Muscle of leg (tissue), 16 donors: ENCODE measurements at places on chromosomes 13 and 19. TPM values are rescaled to one million over a fixed set of nuclear protein-coding genes. Genes with fewer than 3 reads are reported as not detected.

The PPP1R12C gene
- total RNA-seq: 59.9 TPM

The ZNF442 gene
- total RNA-seq: 4.7 TPM

The JAK3 gene
- 1.5 TPM for total RNA-seq

The R3HDM4 gene
- total RNA-seq: 13.1 TPM

The KCNC3 gene
- 0.13 TPM for total RNA-seq

The KLK1 gene
- not detected for total RNA-seq

The ZNF582 gene
- total RNA-seq: 5.3 TPM

The MOB3A gene
- total RNA-seq: 7.4 TPM

The ZNF506 gene
- total RNA-seq: 21.7 TPM

The INTS6 gene
- total RNA-seq: 27.7 TPM

The RDH13 gene
- 11.5 TPM for total RNA-seq

The CEACAM7 gene
- not detected for total RNA-seq

The TRAPPC5 gene
- total RNA-seq: 88.8 TPM

The ANGPTL8 gene
- 0.44 TPM for total RNA-seq

The ADPRHL1 gene
- total RNA-seq: 212 TPM

The RNF225 gene
- total RNA-seq: not detected

The C19orf12 gene
- 21.6 TPM for total RNA-seq

The SSC5D gene
- 20.0 TPM for total RNA-seq

The THSD1 gene
- total RNA-seq: 20.7 TPM

The FUZ gene
- total RNA-seq: 14.6 TPM

The CHST8 gene
- total RNA-seq: 0.22 TPM

The CCNA1 gene
- total RNA-seq: 0.75 TPM

The ACER1 gene
- total RNA-seq: not detected

The CGB1 gene
- total RNA-seq: not detected

The SIAH3 gene
- total RNA-seq: 0.27 TPM

The OR7D2 gene
- under 0.01 TPM for total RNA-seq

The NLRP4 gene
- total RNA-seq: not detected

The PDX1 gene
- not detected for total RNA-seq

The KLK15 gene
- total RNA-seq: not detected

The ERICH6B gene
- total RNA-seq: not detected

The PRTN3 gene
- 0.44 TPM for total RNA-seq

The ZNF181 gene
- 23.1 TPM for total RNA-seq

The PROZ gene
- total RNA-seq: not detected

The SRRM5 gene
- total RNA-seq: 0.18 TPM

The ADAMTS10 gene
- 28.1 TPM for total RNA-seq

The IGSF23 gene
- not detected for total RNA-seq

The APOC1 gene
- 25.0 TPM for total RNA-seq

The LILRB5 gene
- total RNA-seq: 5.5 TPM

The HRC gene
- 105 TPM for total RNA-seq

The NALCN gene
- 0.89 TPM for total RNA-seq

The ELAVL3 gene
- 0.09 TPM for total RNA-seq

The MEIOSIN gene
- not detected for total RNA-seq

The ZNF132 gene
- total RNA-seq: 9.5 TPM

The PBX4 gene
- 1.5 TPM for total RNA-seq

The RFPL4A gene
- total RNA-seq: 0.62 TPM

The ZNF229 gene
- total RNA-seq: 6.4 TPM

The KBTBD6 gene
- total RNA-seq: 9.3 TPM

The KLF2 gene
- 15.3 TPM for total RNA-seq

The OR10H1 gene
- not detected for total RNA-seq

The APOC4 gene
- not detected for total RNA-seq

The ZIM2 gene
- total RNA-seq: 4.6 TPM

The CGB8 gene
- total RNA-seq: 0.31 TPM

The GNA15 gene
- total RNA-seq: 2.0 TPM

The TUBA3C gene
- not detected for total RNA-seq

The MUC16 gene
- total RNA-seq: not detected
